ENCODE measurements at places on chromosomes 12 and 14.

- no peak for DNase-seq
Measured at GRCh38 chr12:25436206-25437030, 116.7 kb downstream of the LMNTD1 start.

DNA sequence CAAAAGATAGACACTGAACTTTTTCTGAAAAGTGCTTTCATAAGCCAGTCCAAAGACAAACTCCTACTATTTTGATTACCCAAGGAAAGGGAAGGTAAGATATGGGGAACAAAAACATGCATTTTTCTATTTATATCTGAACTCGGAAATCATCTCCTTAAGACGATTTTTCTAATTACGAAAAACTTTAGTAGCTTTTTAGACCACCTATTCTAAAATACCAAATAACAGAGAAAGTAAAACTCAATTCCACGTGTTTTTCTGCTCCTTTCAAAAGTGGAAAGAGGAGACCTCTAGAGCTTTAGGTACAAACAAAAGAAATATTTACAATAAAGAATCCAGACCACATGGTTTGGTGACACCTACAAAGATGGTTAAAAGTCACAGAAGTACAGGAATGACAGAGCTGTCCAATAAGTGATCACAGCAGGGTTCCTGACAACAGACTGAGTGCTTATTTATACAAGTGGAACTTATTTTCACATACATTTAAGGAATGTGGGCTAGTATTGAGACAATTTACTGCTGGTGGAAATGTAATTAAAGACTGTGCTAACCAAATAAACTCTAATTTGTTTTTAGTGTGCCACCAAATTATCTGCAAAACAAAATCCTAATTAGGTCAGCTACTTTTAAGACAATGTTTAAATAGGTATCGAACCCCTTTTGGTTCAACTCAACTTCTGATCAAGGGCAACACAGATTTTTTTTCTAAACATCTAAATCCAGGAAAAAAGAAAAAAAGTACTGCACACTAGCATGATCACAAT is 2.4 kb downstream of the LRIG3 start:
- no peak for DNase-seq

GRCh38 chr14:63855281-63855680 is 2.5 kb downstream of the SYNE2 start:
- DNase-seq, result no peak

DNA sequence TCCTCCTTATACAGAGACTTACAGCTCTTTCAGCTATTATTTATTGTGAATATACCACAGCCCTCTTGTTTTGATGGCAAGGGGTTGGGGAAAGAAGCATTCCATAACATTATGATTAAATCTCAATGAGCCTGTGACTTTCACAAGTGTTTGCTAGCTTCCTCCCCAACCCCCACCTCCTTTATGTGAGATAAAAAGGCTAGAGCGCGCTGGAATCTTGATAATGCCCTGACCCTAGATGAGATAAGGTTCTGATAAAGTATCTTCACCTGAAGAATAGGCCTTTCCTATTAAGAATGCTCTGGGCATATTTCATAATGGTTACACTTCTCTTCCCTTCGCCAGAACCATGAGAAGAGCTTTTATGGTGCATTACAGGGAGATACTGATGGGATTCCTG is 236.8 kb downstream of the CCDC91 start:
- DNase-seq, result no peak

- DNase-seq, result no peak
Measured at GRCh38 chr12:66189486-66189843, 451 bp downstream of the IRAK3 start.

DNA sequence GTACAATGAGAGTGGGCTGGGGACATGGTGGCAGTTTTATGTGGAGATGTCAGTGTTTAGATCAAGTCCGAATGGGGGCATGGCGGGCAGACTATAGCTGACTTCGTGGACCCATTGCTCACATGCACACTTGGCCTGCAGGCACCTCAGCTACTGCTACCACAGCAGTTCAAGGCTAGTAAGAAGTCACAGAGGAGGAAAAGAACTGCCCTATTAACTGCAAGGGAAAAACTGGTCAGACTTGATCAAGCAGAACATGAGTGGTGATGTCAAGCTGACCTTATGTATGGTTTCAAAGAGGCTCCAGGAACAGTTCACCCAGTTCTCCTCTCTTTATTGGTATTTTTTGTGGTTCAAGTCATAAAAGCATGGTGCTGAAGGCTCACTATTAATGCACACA is 30.2 kb upstream of the FRS2 start:
- DNase-seq, result no peak

GRCh38 chr12:82730953-82731459 is 44.3 kb downstream of the TMTC2 start:
- no peak for DNase-seq

- DNase-seq, result no peak
Measured at GRCh38 chr14:31380106-31380505, 40.2 kb downstream of the HEATR5A start.

GRCh38 chr14:71933001-71933587 is 865 bp downstream of the RGS6 start:
- DNase-seq, result no peak

DNA sequence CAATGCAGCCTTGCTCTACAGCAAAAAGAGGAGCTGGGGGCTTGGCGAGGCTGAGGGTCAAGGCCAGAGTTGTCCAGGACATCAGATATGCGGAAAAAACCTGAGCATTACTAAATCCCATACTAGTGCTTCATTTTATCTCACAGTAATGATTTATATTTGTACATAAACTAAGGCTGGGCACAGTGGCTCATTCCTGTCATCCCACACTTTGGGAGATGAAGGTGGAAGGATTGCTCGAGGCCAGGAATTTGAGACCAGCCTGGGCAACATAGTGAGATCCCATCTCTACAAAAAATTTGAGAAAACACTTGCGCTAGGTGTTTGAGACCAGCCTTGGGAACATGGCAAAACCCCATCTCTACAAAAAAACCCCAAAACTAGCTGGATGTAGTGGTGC is 11.6 kb upstream of the JPH4 start:
- no peak for DNase-seq

DNA sequence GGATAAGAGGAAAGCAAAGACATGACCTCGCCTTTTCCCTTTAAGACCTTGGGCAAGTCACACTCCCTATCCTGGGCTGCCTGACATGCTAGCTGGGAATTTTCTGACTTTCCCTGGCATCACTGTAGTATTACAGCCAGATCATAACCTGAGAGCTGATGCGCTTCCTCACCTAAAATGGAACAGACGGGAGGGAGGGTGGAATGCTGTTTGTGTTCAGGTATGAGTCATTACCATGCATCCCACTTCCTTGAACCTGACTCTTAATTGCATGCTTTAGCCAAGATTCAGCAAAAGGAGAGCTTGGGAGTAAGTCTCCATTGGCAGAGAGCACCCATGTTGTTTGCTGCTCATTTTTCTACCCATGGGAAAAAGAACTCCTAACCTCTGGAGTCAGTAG is 156.5 kb downstream of the KCNK10 start:
- DNase-seq, result no peak

DNA sequence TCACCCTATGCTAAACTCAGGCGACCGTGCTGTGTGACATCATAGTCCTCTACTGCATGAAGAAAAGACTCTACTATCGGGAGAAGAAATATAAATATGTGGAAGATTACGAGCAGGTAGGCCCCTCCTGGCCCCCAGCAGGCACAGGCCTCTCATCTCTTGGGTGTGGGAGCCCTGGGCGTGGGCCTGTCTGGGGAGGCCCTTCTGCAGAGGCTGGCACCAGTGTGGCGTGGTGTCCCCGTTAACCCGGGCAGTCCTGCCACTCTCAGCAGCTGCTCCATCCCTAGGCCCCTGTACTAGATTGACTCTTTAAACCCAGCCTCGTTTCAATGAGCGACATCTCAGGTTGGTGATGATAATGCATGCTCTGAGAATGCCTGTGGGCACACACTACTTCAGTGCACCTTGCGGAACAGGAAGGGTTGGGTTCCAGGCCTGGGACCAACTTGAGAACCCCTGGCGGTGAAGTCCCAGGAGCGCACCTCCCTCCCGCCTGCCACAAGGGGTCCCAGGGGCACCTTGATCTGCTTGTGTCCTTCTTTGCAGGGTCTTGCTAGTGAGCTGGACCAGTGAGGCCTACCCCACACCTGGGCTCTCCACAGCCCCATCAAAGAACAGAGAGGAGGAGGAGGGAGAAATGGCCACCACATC is 23.2 kb downstream of the P2RX4 start:
- no peak for DNase-seq

- DNase-seq, result no peak
Measured at GRCh38 chr12:108939594-108939993, 59.7 kb downstream of the DAO start.

DNA sequence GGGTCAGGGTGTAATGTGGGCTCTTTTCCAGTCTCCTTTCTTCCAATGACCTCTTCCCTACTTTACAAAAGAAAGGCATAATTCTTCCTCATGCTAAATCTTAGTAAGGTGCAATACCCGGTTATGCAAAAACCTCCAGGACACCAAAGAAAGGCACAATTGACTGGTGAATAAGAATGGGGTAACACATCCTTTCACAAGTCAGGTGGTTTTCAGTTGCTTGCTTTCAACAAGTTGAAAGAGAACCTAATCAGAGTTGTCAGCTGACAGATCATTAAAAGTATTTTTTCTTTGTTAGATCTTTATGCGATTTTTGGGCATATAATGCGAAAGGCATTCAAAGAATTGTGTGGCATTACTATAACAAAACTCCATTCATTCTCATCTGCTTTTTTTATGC is 1.3 kb upstream of the AEBP2 start:
- DNase-seq, result no peak

Data from type B pancreatic cell (in vitro differentiated cells).